ENCODE measurements at places on chromosomes 1 and 21. TPM values are rescaled to one million over a fixed set of nuclear protein-coding genes. Genes with fewer than 3 reads are reported as not detected.

- no peak for DNase-seq
These were observed 93.9 kb downstream of the NR5A2 start for GRCh38 chr1:200121421-200121820.

GRCh38 chr1:147496571-147497210 lies 44.6 kb upstream of the BCL9 start:
- DNase-seq = peak; percentile 38

GRCh38 chr1:199353906-199354305 lies 673.6 kb upstream of the NR5A2 start:
- no peak for DNase-seq

GRCh38 chr1:42657201-42657600 lies 1.0 kb upstream of the PPIH start:
- DNase-seq = no peak

GRCh38 chr1:234898455-234899033 lies 230.1 kb downstream of the TOMM20 start:
- no peak for DNase-seq

DNA sequence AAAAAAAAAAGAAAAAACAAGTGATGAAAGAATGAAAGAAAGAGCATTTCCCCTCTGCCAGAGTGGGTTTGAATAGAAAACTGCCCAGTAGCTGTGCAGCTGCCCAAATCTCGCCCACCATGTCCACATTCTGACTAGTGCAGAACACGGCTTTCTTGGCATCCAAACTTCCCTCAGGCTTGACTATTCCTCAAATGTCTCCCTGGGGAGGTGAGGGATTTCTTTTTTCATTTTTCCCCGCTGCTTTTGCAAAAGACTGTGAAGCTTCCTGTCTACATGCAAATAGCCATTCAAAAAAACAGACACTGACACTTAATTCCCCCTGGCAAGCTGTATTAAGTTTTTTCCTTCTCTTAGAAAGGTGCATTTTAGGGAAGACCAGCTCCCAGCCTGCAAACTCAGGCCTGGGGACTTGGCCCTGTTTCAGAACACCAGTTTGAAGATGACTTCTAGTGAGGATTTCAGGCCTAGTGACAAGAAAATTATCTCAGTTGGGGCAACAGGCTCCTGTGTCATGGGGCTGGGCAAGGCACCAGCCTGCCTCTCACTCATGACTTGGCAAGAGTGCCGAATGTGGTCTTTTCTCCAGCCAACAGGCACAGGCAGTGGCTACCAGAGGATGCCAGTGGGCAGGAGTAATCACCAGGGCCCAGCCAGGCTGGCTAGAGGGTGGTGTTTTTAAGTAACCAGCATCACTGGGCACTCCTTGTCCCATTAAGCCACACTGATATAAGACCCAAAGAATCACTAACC lies 178.1 kb upstream of the NFIA start:
- DNase-seq = peak; percentile 79

DNA sequence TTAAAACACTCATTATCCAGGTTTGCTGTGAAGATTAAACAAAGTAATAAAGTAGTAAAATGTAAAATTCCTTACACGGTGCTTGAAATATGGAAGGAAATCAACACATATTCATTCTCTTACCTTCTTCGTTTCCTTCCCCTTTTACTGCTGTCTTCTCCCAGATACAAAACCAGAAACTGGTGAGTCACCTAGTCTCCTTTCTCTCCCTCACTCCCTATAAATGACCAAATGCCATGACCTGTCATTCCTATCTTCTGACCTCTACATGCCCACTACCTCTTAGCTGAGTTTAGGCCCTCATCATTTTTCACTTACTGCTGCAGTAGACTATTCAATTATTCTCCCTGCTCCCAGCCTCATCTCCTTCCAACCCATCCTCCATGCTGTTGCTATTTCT lies 4.3 kb upstream of the NR1I3 start:
- no peak for DNase-seq

DNA sequence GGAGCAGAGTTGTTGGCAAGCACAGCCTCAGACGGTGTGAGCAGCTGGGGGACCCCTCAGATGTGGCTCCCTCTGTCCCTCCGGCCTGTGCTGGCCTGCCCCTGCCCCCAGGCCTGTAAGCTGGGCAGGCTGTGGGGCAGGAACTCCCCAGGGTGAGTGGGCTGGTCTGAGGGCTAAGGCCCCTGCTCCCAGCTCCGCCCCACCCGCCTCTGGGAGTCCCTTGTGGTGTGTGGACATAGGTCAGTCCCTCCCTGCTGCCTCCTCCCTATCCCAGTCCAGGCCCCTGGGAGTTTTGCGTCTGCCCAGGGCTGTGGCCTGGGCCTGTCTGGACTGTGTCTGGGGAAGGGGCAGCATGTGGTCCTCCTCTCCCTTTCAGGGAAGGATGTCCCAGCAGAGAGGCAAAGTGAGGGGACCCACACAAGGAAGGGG lies 3.6 kb upstream of the VWA1 start:
- DNase-seq = no peak

The SLC35A3 gene
- 28.5 TPM for total RNA-seq

- DNase-seq = no peak
These were observed 9.0 kb downstream of the LRRC40 start for GRCh38 chr1:70196333-70196732.

The SLC2A5 gene
- 1.7 TPM for total RNA-seq

The NKAIN1 gene
- 0.68 TPM for total RNA-seq

The TGFBR3 gene
- total RNA-seq = 3.4 TPM

DNA sequence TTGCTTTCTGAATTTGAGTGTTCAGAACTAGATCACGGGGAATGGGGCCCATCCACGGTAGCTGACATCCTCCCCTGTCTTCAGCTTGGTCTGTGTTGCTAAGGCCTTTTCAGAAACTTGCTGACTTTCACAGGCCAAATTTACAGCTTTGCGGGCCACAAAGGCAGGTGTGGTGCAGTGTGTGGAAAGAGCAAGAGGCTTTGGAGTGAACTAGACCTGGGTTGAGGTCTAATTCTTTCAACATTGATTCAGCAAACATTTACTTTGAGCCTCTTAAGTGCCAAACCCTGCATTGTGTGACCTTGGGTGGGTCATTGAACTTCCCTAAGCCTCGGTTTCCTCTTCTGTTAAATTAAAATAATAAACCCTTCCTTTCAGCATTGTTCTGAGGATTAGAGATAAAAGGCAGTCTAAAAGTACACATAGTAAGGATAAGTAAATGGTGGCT lies 24.3 kb downstream of the STPG1 start:
- DNase-seq = no peak

The RGS1 gene
- 4.5 TPM for total RNA-seq

- DNase-seq = no peak
These were observed 53.3 kb upstream of the ITPKB start for GRCh38 chr1:226792368-226792767.

DNA sequence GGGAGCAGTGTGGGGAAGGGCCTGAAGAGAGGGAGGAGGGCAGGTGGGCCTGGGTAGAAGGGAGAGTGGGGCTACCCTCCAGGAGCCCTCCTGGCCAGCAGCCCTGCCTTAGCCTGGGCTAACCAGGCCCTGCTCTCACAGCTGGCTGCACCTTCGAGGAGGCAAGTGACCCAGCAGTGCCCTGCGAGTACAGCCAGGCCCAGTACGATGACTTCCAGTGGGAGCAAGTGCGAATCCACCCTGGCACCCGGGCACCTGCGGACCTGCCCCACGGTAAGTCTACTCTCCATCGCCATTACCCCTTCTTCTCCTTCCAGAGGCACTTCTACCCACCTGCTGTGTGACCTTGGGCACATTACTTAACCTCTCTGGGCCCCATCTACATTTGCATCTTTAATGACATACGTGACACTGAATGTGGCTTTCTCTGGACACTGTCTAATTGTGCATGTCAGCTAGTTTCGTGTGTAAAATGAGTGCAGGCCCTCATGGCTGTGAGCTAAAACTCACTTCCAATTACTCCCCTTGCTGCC lies 18.9 kb downstream of the PTPRU start:
- DNase-seq = no peak

- DNase-seq = no peak
These were observed 370.8 kb downstream of the AMY1C start for GRCh38 chr1:104120525-104120924.

DNA sequence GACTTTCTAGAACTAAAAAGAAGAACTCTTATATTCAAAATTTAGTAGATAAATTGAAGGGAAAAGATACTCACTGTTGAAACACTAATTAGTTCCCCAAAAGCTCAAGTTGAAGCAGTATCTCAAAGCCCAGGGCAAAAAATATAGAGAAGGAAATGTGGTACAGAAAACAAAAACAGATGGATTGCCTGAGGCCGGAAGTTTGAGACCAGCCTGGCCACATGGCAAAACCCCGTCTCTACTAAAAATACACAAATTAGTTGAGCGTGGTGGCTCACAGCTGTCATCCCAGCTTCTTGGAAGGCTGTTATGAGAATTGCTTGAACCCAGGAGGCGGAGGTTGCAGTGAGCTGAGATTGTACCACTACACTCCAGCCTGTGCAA lies 36.0 kb downstream of the FAM177B start:
- DNase-seq = no peak

The FCRL2 gene
- total RNA-seq = not detected

The MDM4 gene
- 5.9 TPM for total RNA-seq

The CHODL gene
- total RNA-seq = 0.35 TPM

The SLC25A34 gene
- 0.47 TPM for total RNA-seq

- DNase-seq = no peak
These were observed 12.2 kb upstream of the IL10 start for GRCh38 chr1:206784471-206784903.

DNA sequence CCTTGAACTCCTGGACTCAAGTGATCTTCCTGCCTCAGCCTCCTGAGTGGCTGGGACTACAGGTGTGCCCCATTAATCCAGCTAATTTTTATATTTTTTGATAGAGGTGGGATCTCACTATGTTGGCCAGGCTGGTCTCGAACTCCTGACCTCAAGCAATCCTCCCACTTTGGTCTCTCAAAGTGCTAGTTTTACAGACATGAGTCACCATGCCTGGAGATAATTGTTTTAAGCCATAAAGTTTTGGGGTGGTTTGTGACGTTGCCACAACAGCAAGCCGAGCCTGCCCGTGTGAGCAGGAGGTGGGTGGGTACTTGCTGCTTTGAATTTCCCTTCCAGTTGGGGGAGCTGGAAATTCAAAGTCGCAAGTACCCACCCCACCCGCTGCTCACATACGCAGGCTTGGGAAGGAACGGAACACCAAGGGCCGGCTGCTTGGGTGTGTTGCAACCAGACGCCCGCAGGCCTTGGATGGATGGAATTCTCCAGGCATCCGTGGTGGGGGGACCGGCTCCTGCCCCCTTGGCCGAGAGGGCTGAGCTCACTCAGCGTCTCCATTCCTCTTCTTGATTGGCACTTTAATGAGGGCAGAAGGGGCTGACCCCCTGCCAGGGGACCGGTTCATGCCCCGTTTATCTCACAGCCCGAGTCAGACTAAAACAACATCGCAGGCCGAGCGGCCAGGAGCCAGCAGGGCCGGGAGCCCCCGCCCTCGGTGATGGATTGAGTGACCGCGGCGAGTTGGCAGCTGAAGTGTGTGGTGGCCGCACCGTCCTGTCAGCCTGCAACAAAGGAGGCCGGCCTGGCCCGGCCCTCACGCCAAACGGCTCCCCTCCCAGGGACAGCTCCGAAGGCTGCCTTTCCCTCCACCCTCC lies 78.1 kb downstream of the DHRS3 start:
- DNase-seq = peak; percentile 98

DNA sequence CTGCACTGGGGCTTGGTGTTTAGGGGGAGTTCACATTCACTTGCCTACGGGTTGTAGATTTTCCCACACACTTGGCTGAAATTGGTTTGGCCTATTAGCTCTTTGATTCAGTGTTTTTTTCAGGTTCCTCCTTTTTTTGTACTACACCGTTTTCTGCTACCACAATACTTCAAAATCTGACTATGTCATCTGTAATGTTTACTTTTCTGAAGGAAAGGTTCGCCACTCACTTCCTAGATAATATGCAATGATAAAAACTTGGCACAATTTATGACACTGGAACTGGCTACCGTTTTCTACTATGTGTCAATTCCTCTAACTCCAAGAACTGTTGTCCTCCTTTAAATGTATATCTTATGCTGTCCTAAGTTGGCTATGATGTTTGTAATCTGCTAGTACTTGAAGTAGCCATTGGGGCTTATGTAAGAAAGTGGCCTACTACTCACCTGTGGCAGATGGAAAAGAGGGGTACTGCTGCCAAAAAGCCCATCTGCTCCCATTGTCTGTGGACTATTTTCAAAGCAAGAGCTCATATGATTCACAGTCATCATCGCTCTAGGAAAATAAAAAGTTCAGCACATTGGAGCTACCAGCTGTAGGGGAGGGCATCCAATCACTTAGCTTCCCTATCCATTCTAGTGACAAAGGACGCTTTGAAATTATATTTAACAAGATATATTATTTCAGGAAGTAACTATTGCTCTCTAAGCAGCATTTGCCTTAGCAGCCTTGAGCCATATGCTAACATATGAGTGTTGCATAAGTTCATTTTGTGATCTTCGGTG lies 42.4 kb upstream of the BACH1 start:
- DNase-seq = no peak

DNA sequence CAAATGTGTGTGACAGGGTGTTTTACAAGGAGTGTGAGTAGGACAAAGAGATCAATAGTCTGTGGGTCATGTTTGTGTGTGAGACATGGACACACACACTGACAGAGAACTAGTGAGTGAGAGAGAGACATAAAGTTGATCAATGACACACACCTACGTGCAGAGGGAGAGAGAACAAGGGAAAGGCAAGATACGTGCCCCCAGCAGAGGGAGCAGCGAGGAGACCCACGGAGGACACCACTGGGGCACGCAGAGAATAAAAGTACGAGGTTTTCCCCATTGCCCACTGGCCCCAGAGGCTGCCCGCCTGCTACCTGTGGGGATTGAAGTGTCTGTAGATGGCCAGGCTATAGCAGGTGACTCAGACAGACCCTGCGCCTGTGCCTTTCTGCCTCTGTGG lies 130.2 kb upstream of the CSF3R start:
- DNase-seq = no peak

- no peak for DNase-seq
These were observed 53.5 kb upstream of the FOXD3 start for GRCh38 chr1:63268876-63269275.

The AHDC1 gene
- total RNA-seq = 2.0 TPM

The TACSTD2 gene
- total RNA-seq = not detected

DNA sequence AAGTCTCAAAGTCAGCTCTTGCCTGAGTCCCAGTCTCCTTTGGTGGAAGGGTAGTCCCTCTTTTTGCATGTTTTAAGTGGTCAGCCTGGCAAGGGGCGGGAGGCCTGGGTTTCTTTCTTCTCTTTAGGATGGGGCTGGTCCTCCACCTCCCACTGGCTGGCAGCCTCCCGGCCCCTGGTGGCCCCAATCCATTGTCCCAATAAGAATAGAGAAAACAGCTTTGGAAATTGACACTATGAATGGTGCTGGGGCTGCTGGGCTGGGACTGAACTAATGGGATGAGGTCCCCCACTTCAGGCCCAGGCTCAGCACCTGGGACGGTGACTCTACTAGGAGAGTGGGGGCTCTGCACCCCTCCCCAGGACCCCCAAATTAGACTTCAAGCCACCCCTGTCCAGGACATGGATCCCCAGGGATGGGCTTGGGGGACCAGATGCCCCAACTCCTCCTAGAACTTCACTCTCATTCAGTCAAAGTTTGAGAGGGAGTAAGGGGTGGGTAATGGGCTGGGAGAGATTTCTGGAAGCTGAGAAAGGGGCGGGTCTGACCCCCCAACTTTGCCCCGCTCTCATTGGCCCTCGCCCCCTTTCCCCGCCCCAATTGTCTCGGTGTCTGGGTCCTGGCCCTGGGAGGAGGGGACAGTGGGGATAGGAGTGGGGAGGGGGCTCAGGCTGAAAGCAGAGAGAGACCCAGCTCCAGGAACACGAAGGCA lies 18.2 kb downstream of the SLC27A3 start:
- no peak for DNase-seq

- DNase-seq = no peak
These were observed 3.7 kb upstream of the PARP1 start for GRCh38 chr1:226411619-226412018.

GRCh38 chr21:36828891-36829515 lies 130.1 kb downstream of the SIM2 start:
- no peak for DNase-seq

The DMBX1 gene
- 0.37 TPM for total RNA-seq
